ENCODE measurements at places on chromosomes 11 and 22.

- DNase-seq = no peak
These were observed 5.9 kb downstream of the TSPAN32 start for GRCh38 chr11:2307501-2308331.

- DNase-seq = no peak
These were observed 425.5 kb downstream of the BRD1 start for GRCh38 chr22:49402169-49402568.

- DNase-seq = no peak
These were observed 13.6 kb upstream of the OR56B1 start for GRCh38 chr11:5722622-5723021.

- DNase-seq = no peak
These were observed 34.8 kb downstream of the NEU3 start for GRCh38 chr11:75023446-75024067.

DNA sequence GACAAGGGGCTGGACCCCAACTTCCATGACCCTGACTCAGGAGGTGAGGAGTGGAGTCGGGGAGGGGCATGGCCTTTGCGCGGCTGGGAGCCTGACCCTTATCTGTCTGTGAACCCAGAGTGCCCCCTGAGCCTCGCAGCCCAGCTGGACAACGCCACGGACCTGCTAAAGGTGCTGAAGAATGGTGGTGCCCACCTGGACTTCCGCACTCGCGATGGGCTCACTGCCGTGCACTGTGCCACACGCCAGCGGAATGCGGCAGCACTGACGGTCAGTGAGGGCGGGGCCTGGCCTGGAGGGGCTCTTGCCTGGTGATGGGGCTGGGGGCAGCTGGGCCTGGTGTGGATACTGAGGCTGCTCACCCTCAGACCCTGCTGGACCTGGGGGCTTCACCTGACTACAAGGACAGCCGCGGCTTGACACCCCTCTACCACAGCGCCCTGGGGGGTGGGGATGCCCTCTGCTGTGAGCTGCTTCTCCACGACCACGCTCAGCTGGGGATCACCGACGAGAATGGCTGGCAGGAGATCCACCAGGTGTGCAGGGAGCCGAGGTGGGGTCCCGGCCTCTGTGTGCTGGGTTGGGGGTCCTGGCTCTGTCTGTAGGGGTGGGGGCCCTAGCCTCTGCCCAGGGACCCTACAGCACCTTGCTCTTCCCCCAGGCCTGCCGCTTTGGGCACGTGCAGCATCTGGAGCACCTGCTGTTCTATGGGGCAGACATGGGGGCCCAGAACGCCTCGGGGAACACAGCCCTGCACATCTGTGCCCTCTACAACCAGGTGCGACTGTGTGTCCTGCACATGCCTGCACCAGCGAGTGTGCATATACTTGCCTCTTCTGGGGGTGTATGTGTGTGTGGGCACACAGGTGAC lies 6.3 kb downstream of the SHANK3 start:
- no peak for DNase-seq

- no peak for DNase-seq
These were observed 14.2 kb downstream of the LINC01488 start for GRCh38 chr11:69495441-69496201.

Measured in SHP77 (cell line).